ENCODE measurements at places on chromosomes 12 and 14. TPM values are rescaled to one million over a fixed set of nuclear protein-coding genes. Genes with fewer than 3 reads are reported as not detected.

DNA sequence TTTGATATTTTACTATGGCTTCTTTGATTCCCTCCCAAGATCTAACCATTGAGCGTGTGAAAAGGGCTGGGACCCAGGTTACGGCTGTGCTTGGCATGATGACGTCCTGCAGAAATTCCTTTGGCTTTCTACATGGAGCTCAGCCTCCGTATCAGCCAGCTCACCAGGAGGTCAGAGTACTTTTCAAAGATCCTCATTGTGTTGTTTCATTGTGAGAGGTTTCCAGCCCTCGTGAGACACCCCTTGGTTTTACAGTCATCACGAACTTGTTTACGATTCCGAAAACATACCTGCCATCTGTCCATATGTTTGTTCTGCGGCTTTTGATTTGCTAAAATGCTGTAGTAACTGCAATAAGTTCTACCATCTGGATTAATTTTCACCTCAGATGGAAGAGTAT lies 453.1 kb downstream of the TMEM121 start:
- H3K4me3 ChIP-seq, result no peak overlapping the region
- DNase-seq, result no peak
- H3K36me3 ChIP-seq, result peaks cover 4% of the 10 kb centered on the region
- H3K4me1 ChIP-seq, result peaks cover 42% of the 10 kb centered on the region
- no peaks in the 10 kb centered on the region for H3K27me3 ChIP-seq

DNA sequence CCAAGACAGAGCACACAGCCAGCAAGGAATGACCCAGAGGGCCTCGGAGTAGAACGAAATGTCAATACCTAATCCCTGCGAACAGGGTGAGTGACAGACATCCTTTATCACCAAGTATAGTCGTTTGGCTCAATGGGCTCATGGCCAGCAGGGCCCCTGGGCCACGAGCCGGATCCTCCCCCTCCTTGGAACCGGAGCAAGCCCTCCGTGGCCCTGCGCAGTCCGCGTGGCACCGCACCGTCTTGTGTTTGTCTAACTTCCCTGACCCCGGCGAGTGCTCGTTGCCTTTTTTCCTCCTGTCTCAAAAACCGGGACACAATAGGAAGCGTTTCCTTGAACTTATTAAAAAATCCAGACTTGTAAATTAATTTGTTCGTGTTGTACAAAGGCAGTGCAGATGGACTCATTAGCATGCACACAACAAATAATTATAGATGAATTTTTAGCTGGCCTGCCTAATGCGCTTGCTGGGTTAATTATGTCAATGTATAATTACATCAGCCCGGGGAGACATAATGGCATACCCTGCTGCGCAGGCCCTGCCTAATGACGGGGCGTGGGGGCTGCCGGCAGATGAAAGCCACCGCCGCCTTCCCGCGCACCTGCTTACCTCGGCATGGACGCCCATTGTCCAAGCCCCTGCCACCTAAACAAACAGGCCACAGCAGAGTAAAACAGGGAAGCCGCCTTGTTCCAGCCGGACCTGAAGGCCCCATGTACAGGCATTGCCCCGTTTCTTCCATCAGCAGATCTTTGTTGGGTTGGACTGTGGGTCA lies 81.6 kb downstream of the PHETA1 start:
- H3K36me3 ChIP-seq, result no peaks in the 10 kb centered on the region
- DNase-seq, result no peak
- H3K27me3 ChIP-seq, result no peaks in the 10 kb centered on the region
- H3K27ac ChIP-seq, result no peak overlapping the region
- no peaks in the 10 kb centered on the region for H3K4me1 ChIP-seq

DNA sequence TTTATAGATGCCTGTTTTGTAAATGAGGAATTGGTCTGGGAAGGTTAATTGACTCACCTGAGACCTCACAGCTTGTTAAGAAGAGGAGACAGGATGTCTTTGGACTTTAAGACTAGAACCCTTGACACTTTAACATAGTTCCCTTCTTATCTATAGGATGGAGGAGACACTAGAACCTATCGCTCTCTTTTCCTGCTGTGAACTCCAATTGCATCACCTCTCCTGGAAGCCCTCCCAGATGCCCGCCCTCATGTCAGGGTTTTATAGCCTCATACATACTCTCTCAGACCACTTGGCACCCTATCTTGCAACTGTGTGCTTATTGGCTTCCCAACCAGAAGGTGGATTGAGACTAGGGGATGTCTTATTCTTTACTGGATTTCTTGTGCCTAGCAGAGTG lies 2.5 kb upstream of the CTDSP2 start:
- H3K4me1 ChIP-seq, result peaks cover 43% of the 10 kb centered on the region
- H3K36me3 ChIP-seq, result peaks cover 4% of the 10 kb centered on the region
- no peak overlapping the region for H3K27ac ChIP-seq
- peaks cover 14% of the 10 kb centered on the region for H3K27me3 ChIP-seq
- no peak for DNase-seq

DNA sequence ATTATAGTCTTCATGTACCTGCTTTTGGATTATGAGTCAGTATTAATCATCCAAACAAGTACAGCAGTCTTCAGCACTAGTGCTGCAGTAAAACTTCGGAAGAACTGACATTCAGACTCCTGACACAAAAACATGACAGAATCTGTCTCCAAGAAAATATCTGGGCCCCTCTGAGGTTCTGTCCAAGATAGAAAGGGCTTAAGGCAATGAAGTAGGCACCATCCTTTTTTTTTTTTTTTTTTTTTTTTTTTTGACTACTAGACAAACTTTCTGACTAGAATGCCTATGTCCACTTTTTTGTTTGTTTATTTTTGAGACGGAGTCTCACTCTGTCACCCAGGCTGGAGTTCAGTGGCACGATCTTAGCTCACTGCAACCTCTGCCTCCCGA lies 112.5 kb downstream of the MED13L start:
- H3K27ac ChIP-seq, result peak overlapping the region; percentile 66
- peaks cover 45% of the 10 kb centered on the region for H3K4me1 ChIP-seq
- no peak for DNase-seq

DNA sequence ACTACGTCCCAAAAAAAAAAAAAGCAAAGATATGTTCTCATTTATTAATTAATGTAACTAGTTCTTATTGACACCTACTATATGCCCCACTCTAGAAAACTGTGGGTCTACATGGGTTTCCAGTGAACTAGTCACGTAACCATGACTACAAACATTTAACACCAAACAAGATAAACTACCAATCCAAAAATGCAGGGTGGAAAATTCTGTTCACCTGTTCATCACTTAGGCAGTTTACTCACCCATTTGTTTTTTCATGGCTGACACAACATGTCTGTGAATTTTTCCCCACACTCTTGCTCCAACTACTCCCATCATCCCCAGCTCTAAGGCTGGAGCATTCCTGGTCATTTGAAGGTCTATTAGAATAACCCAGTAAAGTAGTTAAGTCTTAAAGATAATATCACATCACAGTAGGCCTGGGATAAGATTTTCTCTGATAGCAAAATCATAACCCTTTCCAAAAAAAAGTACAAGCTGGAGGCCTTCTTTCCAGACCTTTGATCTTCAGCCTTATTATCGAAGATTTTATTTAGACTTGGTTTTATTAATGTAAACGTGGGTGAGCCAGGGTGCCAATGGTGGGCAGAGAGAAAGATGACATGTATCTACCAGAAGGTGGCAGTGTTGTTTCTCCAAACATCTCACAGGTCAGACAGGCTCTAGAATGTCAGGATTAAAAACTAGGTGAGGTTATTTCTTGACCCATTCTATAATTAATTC lies 61.6 kb upstream of the DAAM1 start:
- no peaks in the 10 kb centered on the region for H3K4me1 ChIP-seq
- no peak overlapping the region for H3K27ac ChIP-seq
- no peak overlapping the region for H3K4me3 ChIP-seq
- DNase-seq, result peak; percentile 35

- H3K4me3 ChIP-seq, result no peak overlapping the region
- peaks cover 2% of the 10 kb centered on the region for H3K4me1 ChIP-seq
- no peak for DNase-seq
- H3K27ac ChIP-seq, result no peak overlapping the region
- H3K36me3 ChIP-seq, result no peaks in the 10 kb centered on the region
These were observed 377.9 kb downstream of the CCDC91 start for GRCh38 chr12:28568118-28568517.

GRCh38 chr12:1662761-1663439 lies 28.0 kb upstream of the ADIPOR2 start:
- H3K36me3 ChIP-seq, result no peaks in the 10 kb centered on the region
- peak overlapping the region; percentile 46 for H3K27ac ChIP-seq
- peaks cover 44% of the 10 kb centered on the region for H3K4me1 ChIP-seq
- no peaks in the 10 kb centered on the region for H3K27me3 ChIP-seq
- peak overlapping the region; percentile 59 for H3K4me3 ChIP-seq
- DNase-seq, result peak; percentile 28

- peaks cover 13% of the 10 kb centered on the region for H3K36me3 ChIP-seq
- no peak overlapping the region for H3K4me3 ChIP-seq
- no peaks in the 10 kb centered on the region for H3K27me3 ChIP-seq
- DNase-seq, result peak; percentile 59
- no peak overlapping the region for H3K27ac ChIP-seq
- H3K4me1 ChIP-seq, result peaks cover 39% of the 10 kb centered on the region
These were observed 1.7 kb downstream of the TNFRSF1A start for GRCh38 chr12:6340032-6340638.

DNA sequence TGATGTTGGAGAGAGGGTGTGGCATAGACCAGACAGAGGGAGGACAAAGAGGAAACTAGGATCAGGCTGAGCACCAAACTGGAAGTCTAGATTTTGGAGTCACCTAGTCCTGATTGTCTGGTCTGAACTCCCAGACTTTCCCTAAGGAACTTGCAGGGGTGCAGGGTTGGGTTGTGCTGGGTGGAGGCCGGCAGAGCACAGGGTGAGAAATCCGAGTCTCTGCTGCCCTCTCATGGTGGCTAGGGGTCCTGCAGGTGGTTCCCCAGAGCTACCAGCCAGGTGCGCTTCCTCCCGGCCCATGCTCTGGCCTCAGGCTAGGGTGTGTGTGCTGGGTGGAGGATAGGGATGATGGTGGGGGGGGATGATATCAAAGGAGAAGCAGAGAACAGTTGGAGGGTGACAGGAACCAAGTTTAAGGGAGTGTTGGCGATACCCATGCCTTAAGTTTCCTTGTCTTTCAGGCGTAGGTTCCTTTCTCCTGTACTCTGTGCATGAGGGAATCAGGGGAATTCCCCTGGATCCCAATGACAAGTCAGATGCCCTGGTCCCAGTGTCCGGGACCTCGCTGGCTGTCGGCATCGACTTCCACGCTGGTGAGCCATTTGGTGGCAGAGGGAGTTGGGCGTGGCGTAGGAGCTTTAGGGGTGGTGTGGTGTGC lies 33.5 kb upstream of the NXPH4 start:
- H3K27me3 ChIP-seq, result no peaks in the 10 kb centered on the region
- peak; percentile 90 for DNase-seq
- no peaks in the 10 kb centered on the region for H3K4me1 ChIP-seq
- no peak overlapping the region for H3K27ac ChIP-seq
- H3K36me3 ChIP-seq, result no peaks in the 10 kb centered on the region

DNA sequence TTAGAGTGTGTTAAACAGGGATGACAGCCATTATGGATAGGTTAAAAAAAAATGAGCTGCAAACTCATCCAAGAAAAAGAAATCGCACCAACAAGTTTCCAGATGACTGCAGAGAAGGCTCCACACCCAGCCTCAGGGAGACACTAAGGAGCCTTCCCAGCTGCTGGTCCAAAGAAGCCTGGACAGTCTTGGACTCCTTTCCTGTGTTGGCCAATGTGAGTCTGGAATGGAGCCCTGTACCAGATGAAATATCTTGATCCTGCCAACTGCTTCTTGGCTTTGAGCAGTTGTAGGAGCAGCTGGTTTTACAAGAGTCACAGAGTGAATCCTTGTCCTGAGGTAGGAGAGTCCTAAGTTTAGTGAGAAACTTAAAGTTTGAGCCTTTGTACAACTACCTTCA lies 44.5 kb downstream of the SLC38A1 start:
- no peak overlapping the region for H3K4me3 ChIP-seq
- H3K4me1 ChIP-seq, result peaks cover 81% of the 10 kb centered on the region
- no peak for DNase-seq
- H3K27me3 ChIP-seq, result no peaks in the 10 kb centered on the region
- H3K27ac ChIP-seq, result peak overlapping the region; percentile 83
- H3K36me3 ChIP-seq, result peaks cover 89% of the 10 kb centered on the region

GRCh38 chr14:70754991-70755390 lies 54.3 kb downstream of the MAP3K9 start:
- no peaks in the 10 kb centered on the region for H3K4me1 ChIP-seq
- DNase-seq, result no peak
- H3K27ac ChIP-seq, result no peak overlapping the region
- H3K4me3 ChIP-seq, result no peak overlapping the region
- peaks cover 2% of the 10 kb centered on the region for H3K36me3 ChIP-seq

GRCh38 chr12:113159937-113160336 lies 10.4 kb downstream of the CFAP73 start:
- H3K36me3 ChIP-seq, result peaks cover 27% of the 10 kb centered on the region
- H3K4me3 ChIP-seq, result no peak overlapping the region
- H3K4me1 ChIP-seq, result peaks cover 11% of the 10 kb centered on the region
- peaks cover 6% of the 10 kb centered on the region for H3K27me3 ChIP-seq

Gene POLE2
- 36.5 TPM for total RNA-seq

Gene SLCO1B3
- total RNA-seq, result not detected

All from activated CD8-positive, alpha-beta T cell treated with anti-CD3 and anti-CD28 coated beads for 36 hours (primary cell).